ENCODE measurements at places on chromosomes 7 and 10. TPM values are rescaled to one million over a fixed set of nuclear protein-coding genes. Genes with fewer than 3 reads are reported as not detected.

DNA sequence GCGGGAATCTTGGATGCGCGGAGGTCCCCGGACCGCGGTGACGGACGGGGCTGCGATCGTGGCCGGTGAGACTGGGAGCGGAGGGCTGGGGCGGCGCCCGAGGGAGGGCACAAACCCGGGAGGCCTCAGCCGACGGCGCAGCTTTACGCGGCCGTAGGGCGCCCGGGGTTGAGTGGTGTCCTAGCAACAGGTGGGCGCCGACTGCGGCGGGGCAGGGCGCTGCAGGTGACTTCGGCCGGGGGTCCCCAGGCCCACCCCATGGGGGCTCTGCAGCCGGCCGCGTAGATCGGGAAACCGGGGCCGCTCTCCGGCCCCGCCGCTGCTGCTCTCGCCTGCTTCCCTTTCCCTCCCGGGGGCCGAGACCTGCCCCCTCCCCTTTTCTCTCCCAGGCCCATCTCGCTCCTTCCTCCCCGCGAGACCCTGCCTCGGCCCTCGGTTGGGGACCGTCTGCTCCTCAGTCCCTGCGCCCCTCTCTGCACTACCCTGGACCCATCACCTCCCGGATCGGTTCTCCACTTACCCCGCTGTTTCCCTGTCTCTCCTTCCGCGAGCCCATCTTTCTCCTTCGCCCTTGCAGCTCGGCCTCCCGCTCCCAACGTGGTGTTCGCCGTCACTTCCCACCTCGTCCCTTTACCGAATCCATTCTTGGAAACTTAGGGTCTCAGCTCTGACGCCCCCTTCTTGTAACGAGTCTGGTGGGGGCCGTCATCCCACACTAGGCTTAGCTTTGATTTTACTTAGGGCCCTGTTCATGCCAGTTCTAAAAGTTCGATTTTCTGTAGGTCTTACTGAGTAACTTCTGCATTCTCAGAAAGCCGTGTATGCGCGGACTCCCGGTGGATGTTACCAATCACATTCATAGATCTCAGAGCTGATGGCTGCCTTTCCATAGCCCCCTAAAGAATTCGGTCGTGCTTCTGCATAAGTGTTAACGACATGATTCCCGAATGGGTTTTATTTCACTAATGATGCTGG, 18.5 kb upstream of the ACBD5 start:
- DNase-seq, result no peak

DNA sequence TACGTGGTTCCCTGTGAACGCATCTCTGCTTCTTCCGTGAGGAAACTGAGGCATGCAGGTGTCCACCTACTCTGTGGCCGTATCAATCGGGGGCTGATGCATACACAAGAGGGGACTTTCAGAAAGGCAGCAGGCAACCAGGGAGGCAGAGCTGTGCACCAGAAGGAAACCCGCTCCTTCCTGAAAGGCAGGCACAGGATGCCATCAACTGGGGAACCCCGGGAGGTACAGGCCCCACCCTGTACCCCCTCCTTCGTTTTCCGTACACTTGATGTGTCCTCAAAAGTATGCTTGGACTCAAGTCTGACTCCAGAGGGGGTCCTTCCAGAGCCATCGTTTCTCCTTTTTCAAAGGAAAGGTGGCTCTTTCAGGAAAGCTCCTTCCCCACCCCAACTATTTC, 59.5 kb downstream of the ASB13 start:
- DNase-seq, result no peak

- DNase-seq, result no peak
Observed at GRCh38 chr10:4561296-4561695, 264.7 kb upstream of the AKR1E2 start.

- no peak for DNase-seq
Observed at GRCh38 chr10:6365384-6365783, 162.7 kb downstream of the PFKFB3 start.

DNA sequence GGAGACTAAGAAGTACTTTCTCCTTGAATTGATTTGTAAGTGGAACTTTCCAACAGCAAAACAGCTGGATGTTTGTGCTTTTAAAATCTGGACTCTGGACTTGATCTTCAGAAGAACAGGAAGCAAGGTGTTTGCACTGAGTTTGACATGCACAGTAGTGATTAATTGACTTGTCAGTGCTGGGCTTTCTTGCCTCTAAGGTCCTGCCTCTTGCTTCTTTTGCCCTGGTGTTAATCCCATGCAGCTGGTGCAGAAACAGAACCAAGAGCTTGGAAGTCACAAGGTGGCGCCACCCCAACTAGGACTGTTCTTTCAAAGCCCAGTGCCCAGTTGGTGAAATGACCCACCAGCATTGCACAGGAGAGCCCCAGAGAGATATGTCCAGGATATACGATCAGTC, 66.8 kb upstream of the SEPHS1 start:
- DNase-seq, result no peak

GRCh38 chr7:68265258-68265657, 1268.6 kb downstream of the TYW1 start:
- DNase-seq, result no peak

- DNase-seq, result no peak
Observed at GRCh38 chr10:108901781-108902618, 1021.3 kb downstream of the XPNPEP1 start.

- DNase-seq, result no peak
Observed at GRCh38 chr7:98398567-98399372, 2.1 kb downstream of the BAIAP2L1 start.

GRCh38 chr10:123986736-123987135, 95.1 kb upstream of the CPXM2 start:
- no peak for DNase-seq

The SEMA3D gene
- 32.8 TPM for total RNA-seq

The CRHR2 gene
- total RNA-seq, result 0.34 TPM

The PRKCQ gene
- 4.3 TPM for total RNA-seq

The SUN3 gene
- total RNA-seq, result not detected

The PNLIPRP1 gene
- not detected for total RNA-seq
